ENCODE measurements at places on chromosomes 7 and 10.

- no peak for DNase-seq
Observed at GRCh38 chr10:112711366-112711765, 238.7 kb upstream of the TCF7L2 start.

- DNase-seq, result no peak
Observed at GRCh38 chr10:116490028-116490662, 55.6 kb upstream of the PNLIP start.

DNA sequence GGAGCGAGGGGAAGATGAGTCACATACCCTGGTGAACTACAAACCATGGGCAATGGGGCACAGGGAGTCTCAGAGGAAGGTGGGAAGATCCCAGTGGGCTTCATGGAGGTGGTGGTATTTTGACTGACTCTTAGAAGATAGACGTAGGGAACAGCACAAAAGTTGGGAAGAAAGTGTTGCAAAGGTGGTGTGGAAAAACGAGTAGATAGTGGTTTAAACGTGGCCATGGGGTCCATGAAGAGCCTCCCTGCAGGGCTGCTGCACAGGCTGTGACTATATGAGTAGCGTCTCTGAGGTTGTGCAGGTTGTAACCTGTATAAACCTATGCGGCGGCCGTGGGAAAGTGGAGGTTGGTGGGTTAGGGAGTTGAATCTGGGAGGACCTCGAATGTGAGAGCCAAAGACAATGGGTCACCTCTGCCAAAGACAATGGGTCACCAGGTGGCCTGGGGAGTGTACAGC, 13.8 kb downstream of the LZTS2 start:
- no peak for DNase-seq

- DNase-seq, result no peak
Observed at GRCh38 chr7:11706666-11707605, 125.1 kb downstream of the THSD7A start.

DNA sequence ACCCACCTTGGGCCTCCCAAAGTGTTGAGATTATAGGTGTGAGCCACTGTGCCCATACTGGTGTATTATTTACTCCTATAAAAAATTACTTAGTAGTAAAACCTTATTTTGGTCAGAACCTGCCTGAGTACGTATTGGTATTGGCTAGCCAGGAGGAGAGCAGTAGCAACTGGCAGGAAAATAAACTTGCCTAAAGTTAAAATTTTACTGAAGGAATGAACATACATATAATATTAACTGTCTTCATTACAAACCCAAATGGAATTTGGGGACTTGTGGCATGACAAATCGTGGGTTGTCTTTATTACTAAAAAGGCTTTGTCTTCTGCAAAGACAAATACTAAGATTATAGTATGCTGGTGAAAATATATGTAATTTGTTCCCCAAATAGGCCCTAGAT, 8.4 kb downstream of the RAB18 start:
- DNase-seq, result no peak

DNA sequence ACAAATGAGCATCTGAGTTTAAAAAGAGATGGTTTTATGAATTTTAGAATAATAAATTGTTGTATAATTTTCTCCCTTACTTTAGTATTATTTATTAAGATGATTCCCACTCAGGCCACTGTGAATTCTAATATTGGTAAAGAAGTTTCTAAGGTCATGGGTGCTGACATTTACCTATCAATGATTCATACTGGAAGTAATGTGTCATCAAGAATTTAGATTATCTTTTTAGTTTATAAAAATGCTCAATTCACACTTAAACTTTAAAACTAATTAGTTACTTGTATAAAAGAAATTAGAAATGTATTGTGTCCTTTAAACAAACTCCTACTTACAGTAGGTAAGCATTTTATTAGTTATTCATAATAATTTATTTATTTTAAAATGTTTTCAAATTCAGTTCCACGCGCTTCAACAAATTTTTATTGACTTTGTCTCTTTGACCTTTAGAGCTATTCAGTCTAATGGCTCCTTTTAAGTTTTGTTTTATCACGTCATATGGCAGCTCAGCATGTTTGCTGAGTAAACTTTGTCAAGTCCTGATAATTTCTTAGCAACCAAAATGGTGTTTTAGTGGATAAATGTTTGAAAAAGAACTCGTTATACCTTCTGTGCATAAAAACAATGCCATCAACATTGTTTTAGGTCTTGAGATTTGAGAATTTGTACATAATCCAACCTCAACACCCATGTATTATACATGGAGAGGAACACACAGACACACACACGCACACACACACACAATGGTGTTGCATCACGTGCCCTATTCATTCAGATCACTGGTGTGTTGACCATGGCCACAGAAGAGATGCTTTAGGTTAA, 15.1 kb upstream of the MRC1 start:
- DNase-seq, result no peak

DNA sequence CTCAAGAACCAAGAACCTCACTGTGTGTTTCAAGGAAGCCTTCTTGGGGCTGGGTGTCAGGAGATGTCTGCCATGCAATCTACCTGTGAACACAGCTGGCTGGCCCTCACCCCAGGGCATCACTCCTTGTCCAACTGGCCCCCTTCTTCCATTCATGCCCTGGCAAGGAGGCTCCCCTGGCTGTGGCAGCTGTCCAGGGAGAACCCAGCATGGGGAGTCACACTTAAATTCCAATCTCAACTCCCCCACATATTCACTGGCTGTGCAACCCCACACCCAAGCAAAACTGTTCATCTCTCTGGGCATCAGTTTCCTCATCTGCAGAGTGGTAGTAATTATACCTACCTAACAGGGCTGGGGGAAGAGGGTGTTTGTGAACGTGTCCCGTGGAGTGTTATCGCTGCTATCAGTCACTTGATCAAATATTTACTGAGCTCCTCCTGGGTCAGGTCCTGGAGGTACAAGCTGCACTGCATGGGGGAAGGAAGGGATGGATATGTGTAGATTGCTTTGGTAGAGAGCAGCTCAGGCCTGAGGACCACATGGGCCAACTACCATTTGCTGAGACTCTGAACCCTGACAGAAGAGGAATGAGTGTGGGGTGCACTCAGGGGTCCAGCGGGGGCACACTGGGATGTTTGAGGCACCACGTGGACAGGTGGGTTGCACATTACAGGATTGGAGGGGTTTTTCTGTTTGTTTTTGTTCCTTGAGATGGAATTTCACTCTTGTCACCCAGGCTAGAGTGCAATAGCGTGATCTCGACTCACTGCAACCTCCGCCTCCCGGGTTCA, 2.1 kb upstream of the GPRIN2 start:
- DNase-seq, result peak; percentile 94

DNA sequence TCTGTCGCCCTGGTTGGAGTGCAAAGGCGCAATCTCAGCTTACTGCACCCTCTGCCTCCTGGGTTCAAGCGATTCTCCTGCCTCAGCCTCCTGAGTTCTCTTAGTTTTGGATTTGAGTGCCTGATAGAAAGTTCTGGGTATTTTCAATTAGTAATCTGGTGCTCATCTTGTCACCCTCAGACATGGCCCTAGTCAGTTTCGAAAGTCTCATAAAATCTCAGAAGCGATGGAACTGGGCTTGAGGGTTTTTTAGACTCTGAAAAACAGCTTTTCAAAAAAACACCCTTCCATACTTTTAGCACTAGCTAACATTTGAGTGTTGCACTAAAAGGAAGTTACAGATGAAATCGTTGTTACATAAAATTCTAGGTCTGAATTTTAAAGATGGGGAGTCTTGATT, 9.4 kb upstream of the PIP4K2A start:
- no peak for DNase-seq

- no peak for DNase-seq
Observed at GRCh38 chr7:104444017-104444416, 115.6 kb downstream of the LHFPL3 start.

- no peak for DNase-seq
Observed at GRCh38 chr10:67864607-67865371, 19.7 kb upstream of the SIRT1 start.

DNA sequence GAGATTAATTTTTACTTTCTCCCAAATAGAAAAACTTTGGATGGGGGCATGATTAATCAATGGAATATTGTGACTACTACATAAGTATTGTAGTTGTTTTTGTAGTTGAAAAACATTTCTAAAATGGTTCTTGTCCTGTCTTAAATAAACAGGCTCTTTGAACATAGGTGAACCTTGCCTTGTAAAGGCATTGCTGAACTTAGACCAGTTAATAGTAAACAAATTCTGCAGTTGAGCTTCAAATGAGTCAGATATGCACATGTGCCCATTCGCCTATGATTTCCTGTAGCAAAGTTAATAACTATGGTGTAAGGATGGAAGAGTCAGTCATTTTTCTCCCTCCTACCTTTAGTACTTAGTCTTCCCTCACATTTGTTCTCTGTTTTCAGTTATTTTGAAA, 22.6 kb downstream of the CUTC start:
- DNase-seq, result no peak

DNA sequence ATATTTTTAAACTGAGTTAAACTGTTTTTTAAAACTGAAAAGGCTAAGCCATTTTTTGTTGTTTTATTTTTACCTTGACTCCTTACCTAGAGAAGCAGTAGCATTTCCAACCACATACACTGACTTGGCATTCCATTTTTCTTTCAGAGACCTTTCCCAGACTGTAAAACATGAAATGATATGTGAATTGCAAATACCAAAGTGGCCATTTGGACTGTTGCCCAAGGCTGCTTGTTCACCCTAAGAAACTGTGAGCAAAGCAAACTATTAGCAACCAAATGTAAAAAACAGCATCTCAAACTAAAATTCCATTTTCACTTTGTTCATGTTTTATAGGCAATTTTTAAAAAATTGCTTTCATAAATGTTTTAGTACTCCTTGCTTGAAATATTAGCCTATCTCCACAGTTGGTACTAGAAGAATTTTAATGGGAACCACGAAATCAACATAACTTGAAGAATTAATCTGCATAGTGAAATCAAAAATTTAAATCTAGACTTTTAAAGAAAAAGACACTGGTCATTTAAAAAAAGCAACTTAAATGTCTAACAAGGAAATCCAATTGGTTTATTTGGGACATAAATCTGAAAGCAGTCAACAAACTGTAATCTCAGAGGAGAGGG, 10.8 kb downstream of the UROS start:
- DNase-seq, result no peak

GRCh38 chr7:725223-726005, 1.1 kb upstream of the DNAAF5 start:
- DNase-seq, result no peak

DNA sequence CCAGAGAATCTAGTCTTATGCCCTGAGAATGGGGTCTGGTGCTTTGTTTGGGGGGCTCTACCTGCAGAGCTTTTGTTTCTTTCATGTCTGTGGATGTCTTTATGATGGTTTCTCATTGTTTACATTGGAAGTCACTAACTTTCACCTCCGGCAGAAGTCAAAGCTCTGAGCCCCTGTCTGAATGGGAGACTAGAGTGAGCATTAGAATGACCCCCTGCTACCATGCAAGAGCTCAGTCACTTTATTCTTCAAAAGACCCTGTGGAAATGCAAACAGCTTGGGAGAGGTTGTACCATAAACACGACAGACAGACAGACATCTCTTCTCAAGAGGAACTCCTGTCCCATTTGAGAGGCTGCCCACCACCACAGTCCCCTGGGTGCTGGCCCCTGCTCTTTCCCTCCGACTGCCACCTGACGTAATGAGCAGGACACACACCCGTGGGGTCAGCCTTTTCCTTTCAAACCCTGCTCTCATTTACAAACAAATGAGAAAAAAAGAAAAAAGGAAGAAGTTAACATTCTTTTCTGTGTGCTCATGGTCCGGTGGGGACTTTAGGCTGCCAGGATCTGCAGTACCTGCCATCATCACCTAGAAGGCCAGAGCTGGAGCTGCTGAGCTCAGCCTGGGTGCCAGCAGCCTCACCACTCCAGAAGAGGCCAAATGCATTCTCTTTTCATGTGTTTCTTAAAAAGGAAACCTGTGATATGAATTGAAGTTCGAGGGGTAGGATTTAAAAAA, 91.6 kb downstream of the FZD1 start:
- no peak for DNase-seq

- no peak for DNase-seq
Observed at GRCh38 chr10:119705434-119705831, 20.4 kb upstream of the INPP5F start.

- DNase-seq, result no peak
Observed at GRCh38 chr10:23493711-23494110, 54.8 kb downstream of the OTUD1 start.

DNA sequence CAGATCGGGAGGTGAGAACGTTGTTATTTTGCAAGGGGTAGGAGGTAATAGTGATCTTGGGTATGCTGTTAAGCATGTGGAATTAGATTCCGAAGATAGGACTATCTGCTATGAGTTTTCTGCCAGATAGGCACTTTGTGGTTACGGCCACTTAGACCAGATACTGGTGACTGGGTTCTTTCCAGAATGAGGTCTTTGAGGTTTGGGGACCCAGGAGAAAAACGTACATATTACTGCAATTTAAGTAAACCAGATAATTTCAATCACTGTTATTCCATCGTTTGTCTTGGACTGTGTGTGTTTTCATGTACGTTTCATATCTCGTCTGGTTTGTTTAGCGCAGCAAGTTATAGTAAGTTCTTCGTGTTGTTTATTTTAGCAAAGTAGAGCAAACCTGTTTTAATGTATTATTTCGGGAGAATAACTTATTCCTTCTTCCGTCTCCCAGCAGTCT, 312 bp downstream of the ARL4A start:
- no peak for DNase-seq

DNA sequence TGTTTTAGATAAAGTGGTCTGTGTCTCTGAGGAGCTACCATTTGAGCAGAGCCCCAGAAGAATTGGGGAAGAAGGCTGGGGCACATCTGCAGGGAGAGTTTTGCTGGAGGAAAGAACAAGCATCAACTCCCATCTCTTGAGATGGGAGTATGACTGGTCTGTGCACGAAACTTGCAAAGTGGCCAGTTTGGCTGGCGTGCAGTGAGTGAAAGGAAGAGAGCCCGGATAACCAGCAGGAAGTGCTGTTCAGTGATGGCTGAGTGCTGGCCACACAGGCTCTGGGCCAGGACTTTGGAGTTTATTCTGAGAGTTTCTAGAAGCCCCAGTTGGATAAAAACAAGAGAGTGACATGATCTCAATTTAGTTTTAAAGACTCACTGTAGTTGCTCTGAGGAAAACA, 34.4 kb upstream of the SVIL start:
- no peak for DNase-seq

GRCh38 chr10:123995461-123996131, 97.8 kb downstream of the CHST15 start:
- DNase-seq, result peak; percentile 90

- DNase-seq, result no peak
Observed at GRCh38 chr10:99527526-99528493, 4.9 kb upstream of the NKX2-3 start.

- no peak for DNase-seq
Observed at GRCh38 chr7:14834883-14835282, 67.7 kb downstream of the DGKB start.

DNA sequence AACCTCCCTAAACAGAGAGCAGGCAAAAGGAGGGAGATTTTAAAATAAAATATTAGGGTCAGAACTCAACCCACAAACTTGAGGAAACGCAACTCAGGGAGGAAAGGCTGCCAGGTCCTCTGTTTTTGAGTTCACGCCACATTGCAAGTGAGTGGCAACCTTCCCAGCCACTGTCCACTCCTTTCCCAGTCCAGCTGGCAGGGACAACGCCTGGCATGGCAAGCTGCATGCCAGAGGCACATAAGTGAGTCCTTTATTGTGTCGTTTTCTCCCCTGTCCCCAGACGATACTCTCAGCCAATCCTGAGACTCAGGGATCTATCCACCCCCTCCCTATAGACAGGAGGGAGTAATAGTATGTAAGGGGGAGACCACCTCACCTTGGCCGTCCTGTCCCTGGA, 22.4 kb downstream of the FBXW4 start:
- no peak for DNase-seq

GRCh38 chr10:28180654-28181053, 122.2 kb downstream of the MPP7 start:
- no peak for DNase-seq

- DNase-seq, result no peak
Observed at GRCh38 chr7:33422141-33422540, 292.8 kb downstream of the BBS9 start.

All from chondrocyte (in vitro differentiated cells).